ENCODE measurements at places on chromosomes 12 and 14.

GRCh38 chr14:91414475-91414833 lies 3.2 kb downstream of the CCDC88C start:
- no peak for DNase-seq

DNA sequence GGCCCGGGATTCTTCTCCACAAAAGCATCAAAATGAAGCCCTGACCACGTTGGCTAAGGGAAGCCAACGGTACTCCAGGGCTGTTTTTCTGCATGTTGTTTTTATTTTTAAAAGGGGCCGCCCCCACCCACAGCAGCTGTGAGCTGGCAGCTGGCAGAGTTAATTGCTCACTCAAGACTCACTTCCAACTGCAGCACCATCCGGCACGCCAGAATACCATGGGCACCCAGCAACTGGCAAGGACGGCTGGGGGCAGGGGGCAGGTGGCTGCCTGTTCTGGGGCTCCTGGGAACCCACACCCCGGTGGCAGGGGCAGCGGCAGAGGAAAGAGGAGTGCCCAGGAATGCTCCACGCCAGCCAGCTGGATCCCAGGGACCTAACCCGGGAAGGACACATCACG lies 44.3 kb downstream of the NCOR2 start:
- no peak for DNase-seq

GRCh38 chr12:13181375-13182070 lies 15.0 kb upstream of the EMP1 start:
- no peak for DNase-seq

DNA sequence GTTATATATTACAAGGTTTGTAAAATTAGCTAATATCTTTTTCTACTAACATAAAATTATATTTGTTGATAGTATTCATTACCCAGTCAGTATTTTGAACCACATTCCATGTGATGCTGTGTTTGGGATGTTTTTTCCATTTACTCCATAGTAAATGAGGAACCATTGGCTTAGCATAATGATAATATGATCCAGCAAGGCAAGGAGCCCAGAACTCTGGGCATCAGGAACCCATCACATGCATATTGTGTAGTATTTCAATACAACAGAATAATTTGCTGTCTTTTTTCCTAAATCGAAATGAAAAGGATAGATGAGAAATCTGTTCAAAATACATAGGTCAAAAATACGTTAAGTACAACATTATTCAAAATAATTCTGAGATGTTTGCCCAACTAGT lies 48.7 kb upstream of the GARIN2 start:
- no peak for DNase-seq

GRCh38 chr14:22497671-22498093 lies 91.3 kb downstream of the DAD1 start:
- DNase-seq = no peak

DNA sequence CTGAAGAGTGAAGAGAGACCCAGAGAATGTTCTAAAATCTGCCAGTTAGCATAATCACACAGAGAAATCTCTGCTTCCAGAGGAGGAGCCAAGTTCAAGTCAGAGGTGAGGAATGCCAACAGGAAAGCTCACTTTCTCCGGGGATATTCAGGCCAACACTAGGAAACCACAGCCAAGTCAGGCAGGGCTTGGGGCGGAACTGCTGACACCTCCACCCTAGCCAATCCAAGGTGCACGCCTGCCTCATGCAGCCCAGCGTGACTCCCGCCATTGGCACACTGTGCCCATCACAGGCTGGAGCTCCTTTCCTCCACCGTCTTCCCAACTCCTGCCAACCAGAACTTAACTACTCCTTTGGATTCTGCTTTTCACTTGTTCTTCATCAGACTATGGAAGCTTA lies 374.3 kb upstream of the CCDC196 start:
- no peak for DNase-seq

- DNase-seq = no peak
Measured at GRCh38 chr14:29446971-29447370, 480.7 kb downstream of the PRKD1 start.

DNA sequence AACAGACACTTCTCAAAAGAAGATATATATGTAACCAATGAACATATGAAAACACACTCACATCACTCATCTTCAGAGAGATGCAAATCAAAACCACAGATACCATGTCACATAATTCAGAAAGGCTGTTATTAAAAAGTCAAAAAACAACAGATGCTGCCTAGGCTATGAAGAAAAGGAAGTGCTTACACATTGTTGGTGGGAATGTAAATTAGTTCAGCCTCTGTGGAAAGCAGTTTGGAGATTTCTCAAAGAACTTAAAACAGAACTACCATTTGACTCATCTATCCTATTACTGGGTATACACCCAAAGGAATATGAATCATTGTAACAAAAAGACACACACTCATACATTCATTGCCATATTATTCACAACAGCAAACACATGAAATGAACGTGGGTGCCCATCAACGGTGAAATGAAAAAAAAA lies 35.1 kb downstream of the EIF2S3B start:
- DNase-seq = no peak

GRCh38 chr14:21653331-21653885 lies at the start of gene OR4E2:
Gene OR4E2, plus strand, starts transcription at chr14:21653835. Its CDS starts 11,248 bp downstream, at chr14:21665083.
- DNase-seq = no peak

DNA sequence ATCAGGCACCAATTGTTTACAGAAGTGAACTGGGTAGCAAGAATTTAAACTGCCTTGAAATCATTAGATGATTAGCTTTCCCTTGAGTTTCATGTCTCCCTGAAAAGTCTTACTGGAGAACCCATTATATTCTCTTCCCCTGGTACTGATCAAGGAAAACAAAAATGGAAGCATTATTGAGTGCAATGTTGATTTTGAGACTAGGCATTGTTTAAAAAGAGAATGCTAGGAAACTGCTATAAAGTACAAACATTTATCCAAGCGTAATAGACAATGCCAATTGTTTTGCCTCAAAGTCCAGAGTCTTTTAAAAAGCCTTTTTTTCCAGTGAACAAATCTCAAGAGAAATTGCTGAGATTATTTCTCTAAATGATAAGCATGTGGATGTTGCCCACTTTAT lies 197.0 kb downstream of the CCER1 start:
- DNase-seq = no peak

GRCh38 chr12:50387972-50388478 lies 8.4 kb downstream of the FAM186A start:
- DNase-seq = no peak

DNA sequence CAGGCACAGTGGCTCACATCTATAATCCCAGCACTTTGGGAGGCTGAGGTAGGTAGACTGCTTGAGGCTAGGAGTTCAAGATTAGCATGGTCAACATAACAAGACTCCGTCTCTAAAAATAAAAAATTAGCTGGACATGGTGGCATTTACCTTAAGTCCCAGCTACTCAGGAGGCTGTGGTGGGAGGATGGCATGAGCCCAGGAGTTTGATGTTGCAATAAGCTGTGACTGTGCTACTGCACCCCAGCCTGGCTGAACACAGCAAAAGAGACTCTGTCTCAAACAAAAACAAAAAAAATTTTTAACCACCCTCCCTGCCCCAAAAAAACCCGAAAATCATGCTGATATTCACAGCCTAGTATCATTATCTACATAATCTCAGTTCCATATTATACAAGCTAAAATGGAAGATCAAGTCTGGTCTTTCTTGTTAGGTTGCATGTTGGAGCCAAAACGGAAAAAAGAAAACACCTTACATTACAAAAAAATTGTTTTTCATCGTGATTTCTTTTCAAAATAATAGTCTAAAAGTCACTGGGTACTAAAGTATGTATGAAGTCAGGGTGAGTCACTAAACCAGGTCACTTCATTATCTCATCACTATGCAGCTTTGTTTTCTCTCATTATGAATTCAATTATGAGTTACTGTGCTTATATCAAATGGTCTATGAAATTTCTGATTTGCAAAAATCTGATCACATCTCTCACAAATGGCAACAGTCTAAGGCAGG lies 13.8 kb downstream of the GXYLT1 start:
- DNase-seq = no peak

GRCh38 chr12:90512518-90512917 lies 442.5 kb downstream of the CCER1 start:
- DNase-seq = no peak

GRCh38 chr14:61080591-61081010 lies 99.6 kb downstream of the SLC38A6 start:
- no peak for DNase-seq

GRCh38 chr14:101557811-101558738 lies 3.2 kb upstream of the DIO3 start:
- no peak for DNase-seq
